ENCODE measurements at places on chromosomes 4 and X.

GRCh38 chr4:68865188-68865638 is 49.4 kb downstream of the UGT2B10 start:
- DNase-seq, result no peak

- no peak for DNase-seq
These were observed 192.2 kb upstream of the LEF1 start for GRCh38 chr4:108360754-108361445.

- no peak for DNase-seq
These were observed 88.9 kb upstream of the NDP start for GRCh38 chrX:44061968-44062614.

DNA sequence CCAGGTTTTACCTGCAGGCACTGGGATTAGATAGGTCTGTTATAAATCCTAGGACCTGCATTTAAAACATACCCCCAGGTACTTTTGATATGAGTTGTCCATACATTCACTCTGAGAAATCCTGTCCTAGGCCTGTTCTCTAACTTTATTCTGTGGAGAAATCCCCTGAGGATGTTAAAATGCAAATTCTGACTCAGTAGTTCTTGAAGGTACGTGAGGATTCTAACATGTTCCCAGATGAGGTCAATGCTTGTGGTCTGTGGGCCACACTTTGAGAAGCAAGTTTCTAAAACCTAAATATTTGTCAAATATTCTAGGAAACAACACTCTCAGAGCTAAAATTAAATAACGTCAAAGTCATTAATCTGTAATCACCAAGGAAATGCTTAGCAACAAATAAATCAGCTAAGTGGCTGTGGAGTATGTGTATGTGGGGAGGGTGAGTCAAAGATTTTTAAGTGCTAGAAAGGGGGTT is 101.3 kb upstream of the MAGEB16 start:
- DNase-seq, result no peak

- DNase-seq, result no peak
These were observed 112.6 kb upstream of the PPARGC1A start for GRCh38 chr4:24002330-24002966.

DNA sequence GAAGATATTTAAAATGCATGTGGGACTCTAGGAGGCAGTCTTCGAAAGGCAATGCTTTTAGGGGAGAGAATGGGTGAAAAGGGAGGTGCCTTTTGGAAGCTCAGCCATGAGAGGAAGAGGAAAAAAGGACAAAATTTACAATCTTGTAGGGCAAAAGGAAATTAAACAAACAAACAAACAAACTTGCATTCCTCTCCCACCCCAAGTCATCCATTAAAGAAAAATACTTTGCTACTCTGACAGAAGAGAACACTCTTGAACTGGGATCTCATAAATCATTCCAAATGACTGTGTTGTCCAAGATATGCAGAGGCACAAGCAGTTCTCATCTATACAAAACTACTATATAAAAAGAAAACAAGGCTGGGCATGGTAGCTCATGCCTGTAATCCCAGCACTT is 46.7 kb downstream of the HELQ start:
- DNase-seq, result no peak
